ENCODE measurements at places on chromosomes 13 and 19.

- DNase-seq, result no peak
Measured at GRCh38 chr19:1475751-1476437, 3.1 kb downstream of the C19orf25 start.

DNA sequence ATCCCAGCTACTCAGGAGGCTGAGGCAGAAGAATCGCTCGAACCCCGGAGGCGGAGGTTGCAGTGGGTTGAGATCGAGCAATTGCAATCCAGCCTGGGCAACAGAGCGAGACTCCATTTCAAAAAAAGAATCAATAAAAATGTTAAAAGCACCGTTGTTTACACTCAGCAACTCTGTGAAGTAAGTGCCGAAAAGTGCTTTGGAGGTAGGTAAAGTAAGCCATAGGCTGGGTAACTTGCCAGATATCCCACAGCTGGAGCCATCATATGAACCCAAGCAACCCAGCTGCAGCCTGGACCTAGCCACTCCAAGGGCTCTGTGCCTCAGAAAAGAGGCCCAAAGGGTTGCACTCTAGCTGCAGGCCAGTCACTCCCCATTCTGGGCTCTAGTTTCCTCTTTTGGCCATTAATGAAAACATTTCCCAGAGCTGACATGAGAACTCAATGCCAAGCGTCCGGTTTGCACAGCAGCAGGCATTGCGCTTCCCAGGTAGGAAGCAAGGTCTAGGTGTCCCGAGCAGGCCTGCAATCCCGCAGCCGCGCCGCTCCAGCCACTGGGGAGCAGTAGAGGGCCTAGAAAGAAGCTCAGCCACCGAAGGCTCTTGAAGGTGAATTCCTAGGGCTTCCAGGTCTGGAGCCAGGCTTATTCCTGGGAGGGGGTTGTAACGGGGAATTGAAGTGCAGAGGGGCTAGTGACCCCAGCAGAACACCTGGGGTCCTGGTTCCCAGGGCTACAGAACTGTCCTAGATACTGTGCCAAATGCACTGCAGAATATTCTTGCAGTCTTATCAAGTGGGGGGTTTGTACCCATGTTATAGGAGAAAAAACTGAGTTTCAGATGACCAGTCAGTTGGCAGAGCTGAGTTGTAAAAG, 4.1 kb upstream of the CD79A start:
- no peak for DNase-seq

DNA sequence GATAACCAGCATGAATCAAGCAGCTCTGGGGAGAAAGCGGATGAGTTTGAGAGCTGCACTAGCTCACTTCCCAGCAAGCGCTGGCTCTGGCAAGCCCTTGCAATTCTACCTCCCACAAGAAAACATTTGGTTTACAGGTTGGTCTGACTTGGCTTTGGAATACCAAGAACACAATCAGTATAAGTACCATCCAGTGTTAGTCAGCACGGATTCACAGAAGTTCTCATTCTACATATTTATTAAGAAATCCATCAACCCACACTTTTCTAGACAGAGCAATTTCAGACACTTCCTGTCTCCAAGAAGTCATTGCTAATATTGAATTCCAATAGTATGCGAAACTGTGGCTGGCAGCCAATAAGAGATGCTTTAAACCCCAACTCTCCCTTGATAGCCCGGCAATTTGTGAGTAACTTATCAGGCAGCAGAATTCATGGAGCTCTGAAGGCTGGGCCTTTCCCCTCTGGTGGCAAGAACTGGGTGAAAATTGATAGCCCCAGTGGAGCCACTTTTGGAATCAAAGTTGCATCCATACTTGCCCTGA, 59.4 kb upstream of the WASF3 start:
- peak; percentile 64 for DNase-seq

DNA sequence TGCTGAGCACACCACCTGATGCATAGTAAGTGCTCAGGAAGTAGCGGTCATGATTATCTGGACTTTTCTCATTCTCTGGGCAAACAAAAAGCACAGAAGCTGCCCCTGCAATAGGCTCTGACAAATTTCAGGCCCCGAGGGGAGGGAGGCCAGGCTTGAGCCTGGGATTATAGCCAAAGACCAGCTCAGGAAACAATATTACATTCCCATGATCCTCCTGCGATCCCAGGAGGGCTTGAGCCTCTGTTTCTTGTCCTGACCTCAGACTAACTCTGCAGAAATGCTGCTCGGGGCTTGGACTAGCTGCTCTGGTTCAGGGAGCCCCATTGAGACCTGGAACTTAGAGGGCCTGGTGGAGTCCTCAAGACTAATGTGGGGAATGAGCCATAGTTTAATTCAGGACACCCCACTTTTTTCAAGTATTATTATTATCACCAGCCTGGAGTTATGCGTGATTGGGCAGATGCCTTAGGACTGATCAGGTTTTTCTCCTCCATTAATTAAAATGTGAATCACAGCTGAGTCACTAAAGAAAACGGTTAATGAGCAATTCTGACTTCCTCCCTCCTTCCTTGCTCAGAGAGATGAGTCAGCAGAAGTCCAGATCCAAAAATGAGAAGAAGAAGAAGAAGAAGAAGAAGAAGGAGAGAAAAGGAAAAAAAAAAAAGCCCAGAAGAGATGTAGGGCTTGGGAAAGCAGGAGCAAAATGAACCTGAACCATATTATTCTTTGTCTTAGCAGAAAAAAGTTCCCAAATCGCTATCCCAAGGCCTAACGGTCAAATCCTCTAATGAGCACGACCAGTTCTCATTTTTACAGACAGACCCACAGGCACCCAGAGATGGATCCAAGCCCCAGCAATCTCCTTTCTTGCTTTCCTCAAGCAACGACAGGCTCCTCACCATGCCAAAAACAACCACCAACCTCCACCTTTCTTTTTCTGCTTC, 107.2 kb downstream of the CACNA1A start:
- no peak for DNase-seq

DNA sequence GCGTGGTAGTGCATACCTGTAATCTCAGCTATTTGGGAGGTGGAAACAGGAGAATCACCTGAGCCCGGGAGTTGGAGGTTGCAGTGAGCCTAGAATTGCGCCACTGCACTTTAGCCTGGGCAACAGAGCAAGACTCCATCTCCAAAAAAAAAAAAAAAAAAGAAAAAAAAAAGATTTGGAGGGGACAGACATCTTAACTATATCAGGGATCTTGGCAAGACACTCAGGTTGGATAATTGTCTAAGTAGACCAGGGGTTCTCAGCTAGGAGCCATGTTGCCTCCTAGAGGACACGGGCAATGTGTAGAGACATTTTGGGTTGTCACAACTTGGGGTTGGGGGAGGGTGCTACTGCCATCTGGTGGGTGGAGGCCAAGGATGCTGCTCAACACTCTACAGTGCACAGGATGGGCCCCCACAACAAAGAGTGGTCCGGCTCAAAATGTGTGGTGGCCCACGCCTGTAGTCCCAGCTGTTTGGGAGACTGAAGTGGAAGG, 1.9 kb upstream of the ZNF580 start:
- no peak for DNase-seq
